ENCODE measurements at places on chromosomes 2 and 18.

DNA sequence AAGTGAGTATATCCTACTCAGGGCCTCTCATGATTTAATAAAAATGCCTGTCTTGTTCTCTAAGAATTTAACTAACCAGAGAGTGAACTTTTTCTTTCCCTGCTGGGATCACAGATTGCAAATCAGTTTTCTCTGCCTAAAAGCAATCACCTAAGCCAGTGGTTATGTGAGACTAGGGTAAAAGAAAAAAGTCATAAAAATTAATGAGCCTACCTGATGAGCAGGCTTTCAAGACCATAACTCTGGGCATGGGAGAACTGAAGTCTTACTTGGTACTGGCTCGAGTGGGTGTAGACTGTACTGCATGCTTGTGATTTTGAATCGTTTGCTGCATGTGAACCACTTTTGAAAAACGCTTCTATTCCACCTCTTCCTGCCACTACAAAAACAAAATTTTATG lies 1677.0 kb upstream of the LRRTM1 start:
- no peak for DNase-seq

- DNase-seq: peak; percentile 16
Measured at GRCh38 chr2:134217351-134217750, 36.5 kb upstream of the MGAT5 start.

- no peak for DNase-seq
Measured at GRCh38 chr2:50143822-50144575, 887.9 kb downstream of the NRXN1 start.

DNA sequence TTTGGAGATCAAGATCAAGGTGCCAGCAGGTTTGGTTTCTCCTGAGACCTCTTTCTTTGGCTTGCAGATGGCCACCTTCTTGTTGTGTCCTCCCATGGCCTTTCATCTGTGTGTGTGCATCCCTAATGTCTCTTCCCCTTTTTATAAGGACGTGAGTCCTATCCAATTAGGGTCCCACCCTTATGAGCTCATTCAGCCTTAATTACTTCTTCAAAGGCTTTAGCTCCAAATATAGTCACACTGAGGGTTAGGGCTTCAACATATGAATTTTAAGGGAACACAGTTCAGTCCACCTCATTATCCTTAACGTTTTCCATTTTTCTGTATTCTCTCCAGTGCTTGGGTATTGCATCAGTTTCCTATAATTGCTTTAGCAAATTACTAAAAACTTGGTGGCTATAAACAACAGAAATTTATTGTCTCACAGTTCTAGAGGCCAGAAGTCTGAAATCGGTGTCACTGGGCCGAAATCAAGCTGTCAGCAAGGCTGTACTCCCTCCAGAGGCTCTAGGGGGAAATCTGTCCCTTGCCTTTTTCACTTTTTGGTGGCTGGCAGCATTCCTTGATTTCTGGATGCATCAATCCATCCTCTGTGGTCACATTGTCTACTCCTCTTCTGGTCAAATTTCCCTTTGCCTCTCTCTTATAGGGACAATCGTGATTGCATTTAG lies 34.1 kb downstream of the CDC42EP3 start:
- DNase-seq: no peak

GRCh38 chr18:64275593-64276300 lies 126.9 kb upstream of the LINC00305 start:
- DNase-seq: no peak

GRCh38 chr2:154537024-154537423 lies 161.5 kb upstream of the KCNJ3 start:
- DNase-seq: no peak

DNA sequence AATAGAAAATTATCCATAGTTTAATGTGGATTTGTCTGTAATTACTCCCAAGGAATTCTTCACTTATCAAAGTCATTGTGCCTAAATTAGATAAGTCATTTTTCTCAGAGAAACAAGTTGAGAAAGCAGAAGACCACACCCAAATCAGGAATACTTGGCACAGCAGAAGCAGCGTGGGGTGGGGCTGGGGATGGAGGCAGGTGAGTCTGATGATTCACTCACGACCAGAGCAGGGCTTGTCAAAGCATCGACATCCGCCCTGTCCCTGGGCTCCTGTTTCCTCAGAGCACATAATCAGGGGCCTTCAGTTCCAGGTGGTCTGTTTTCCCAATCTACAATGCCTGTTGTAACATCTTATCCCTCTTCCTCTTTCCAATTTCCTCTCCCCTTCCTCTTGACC lies 31.5 kb upstream of the COLEC12 start:
- no peak for DNase-seq

- DNase-seq: no peak
Measured at GRCh38 chr18:58980991-58981390, 116.3 kb downstream of the ZNF532 start.

- no peak for DNase-seq
Measured at GRCh38 chr2:36338827-36339145, 16.8 kb upstream of the CRIM1 start.

DNA sequence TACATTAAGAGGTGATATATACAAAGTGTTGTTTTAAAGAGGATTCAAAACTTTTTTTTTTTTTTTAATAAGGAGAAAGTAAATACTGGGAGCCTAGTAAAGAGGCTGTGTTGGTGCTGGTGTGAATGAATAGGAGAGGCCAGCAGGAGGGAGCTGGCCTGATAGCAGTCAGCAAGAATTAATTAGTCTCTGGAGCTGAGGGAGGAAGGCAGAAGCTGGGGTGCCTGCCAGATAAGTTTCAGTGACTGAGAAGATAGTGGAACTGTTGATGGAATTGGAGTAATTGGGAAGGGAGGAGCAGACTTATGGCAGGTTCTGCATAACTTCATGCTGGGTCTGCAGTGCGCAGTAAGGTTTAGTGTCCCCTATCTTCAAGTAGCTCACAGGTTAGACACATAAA lies 36.2 kb upstream of the SNORC start:
- DNase-seq: no peak

DNA sequence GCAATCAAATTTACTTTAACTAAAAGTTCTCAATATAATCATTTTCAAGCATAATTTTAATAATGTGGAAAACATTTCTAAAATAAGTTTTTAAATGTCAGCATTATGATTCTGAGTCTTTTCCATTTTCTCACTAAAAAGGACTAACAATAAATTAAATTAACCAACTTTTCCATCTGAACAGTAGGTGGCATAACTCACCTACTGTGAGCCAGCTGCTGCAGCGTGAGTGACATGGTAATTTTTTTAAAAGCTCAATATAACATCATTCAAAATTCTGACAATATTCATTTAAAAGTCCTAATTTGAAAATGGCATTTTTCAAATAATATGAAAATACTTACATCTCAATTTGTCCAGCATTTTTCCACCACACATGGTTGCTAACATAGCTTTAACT lies 66.5 kb downstream of the DTNB start:
- DNase-seq: no peak

DNA sequence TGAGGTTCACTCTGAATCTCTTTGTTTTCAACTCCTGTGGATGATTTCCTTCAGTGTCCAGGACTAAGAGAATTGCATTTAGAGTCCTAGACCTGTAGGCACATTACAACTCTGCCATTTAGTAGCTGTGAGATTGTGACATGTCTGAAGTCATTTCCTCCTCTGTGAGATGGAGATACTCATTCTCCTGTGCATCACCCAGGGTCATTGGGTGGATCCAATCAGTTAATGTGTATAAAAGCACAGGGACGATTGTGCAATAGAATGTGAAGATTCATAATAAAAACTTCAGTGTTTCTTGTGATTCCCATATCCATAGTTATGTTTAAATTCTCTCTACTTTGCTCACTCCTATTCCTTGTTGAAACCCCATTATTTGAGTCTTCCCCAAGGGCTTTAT lies 113.6 kb downstream of the DIS3L2 start:
- no peak for DNase-seq

- no peak for DNase-seq
Measured at GRCh38 chr2:77479895-77480294, 42.3 kb downstream of the LRRTM4 start.

DNA sequence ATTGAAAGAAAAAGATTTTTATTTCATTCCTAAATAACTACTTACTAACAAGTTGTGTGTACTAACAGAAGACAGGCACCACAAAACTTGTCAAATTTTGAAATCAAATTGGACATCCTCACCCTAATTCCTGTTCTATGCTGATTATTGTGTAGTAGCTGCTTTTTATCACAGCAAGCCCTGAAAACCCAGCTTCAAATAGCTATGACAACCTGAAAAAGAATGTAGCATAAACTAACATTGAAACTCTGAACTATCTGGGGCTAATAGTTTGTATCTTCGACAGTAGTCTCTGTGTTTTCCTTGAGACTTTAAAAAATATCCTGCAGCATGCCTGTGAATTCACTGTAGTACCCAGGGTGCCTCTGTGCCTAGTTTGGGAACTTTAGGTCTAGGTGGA lies 122.6 kb downstream of the WDPCP start:
- no peak for DNase-seq

DNA sequence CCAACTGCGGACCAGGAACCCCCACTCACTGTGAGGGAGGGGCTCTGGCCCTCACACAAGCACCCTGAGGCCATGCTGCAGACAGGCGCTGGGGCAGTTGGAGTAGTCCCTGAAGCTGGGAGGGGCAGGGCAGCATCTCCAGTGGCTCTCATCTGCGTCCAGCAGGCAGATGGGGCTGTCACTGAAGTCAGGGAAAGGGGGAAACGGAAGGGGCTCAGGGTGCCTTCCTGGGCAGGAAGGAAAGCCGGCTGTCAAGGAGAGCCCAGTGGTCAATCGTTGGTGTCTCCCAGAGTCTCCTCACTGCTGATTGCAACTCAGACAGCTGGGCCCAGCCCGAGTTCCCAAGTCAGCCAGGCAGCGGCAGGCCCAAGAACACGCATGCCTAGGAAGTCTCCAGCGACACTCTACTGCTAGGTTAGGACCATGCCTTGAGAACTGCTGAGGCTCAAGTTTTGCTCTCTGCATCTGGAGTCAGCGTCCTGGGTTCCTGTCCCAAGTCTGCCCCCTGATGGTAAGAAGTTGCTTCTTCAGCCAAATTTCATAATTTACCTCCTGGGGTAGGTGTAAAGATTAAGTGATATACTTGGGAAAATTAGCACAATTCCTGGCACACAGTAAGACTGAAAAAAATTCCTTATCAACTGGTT lies 27.4 kb upstream of the NMUR1 start:
- DNase-seq: peak; percentile 45

- DNase-seq: no peak
Measured at GRCh38 chr2:82259551-82259950, 1955.0 kb upstream of the LRRTM1 start.

- DNase-seq: no peak
Measured at GRCh38 chr2:240791221-240791800, 28.7 kb downstream of the KIF1A start.

DNA sequence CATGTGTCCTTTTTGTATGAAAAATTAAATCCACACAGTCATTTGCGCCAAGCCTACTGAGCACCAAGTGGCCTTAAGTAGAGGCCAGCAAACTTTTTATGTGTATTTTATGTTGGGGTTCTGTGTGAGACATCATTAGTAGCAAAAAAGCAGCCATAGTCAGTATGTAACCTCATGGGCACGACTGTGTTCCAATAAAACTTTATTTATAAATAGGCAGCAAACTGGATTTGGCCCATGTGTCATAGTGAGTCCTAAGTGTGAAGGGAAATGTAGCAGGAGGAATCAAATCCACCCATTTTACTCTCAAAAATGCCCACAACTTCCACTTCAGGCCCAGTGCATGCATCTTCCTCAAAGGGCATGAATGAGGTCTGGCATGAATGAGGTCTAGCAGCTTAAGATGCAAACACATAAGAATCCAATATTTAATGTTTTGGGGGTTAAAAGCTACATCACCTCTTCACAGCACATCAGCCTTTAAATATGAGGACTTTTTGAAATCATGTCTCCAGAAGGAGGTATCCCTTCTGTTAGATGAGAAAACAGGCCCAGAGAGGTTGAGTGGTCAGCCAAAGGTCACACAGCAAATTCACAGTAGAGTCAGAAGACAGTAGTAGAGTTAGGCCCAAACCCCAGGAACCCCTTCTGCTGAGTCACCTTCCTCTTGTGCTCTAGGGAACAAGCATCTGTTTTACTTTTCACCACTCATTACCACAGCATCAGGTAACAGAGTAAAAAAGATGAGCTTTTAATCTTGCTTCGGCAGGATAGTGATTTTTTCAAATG lies 45.6 kb downstream of the MREG start:
- DNase-seq: no peak

DNA sequence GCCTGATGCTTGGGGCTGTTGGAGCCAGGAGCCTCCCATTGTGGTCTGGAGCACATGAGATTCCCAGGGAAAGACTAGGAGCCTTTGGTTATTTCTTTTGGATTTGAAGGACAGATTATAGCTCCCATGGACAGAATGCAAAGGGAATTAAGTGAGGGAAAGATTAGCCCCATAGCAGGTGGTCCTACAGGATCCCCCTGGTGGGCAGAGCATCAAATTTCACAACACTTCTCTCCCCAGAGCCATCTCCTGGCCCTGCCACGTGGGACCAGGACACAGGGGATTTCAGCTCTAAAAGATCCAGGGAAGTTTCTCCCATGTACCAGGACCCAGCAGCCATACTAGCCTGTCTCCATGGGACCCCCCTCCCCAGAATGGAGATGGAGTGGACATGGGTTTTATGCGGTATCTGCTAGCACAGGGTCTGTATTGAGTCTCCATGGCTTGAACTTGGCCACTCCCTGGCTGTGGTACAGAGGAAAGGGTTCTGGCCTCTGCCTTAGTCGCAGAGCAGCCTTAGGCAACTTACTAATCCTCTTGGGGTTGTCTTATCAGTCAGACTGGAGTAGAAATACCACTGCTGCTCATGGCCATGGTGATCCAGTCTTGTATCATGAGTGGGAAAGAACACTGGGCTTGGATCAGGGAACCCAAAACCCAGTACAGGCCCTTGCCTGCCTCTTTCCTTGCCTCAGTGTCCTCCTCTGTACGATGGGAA lies 6.8 kb upstream of the PLB1 start:
- no peak for DNase-seq

DNA sequence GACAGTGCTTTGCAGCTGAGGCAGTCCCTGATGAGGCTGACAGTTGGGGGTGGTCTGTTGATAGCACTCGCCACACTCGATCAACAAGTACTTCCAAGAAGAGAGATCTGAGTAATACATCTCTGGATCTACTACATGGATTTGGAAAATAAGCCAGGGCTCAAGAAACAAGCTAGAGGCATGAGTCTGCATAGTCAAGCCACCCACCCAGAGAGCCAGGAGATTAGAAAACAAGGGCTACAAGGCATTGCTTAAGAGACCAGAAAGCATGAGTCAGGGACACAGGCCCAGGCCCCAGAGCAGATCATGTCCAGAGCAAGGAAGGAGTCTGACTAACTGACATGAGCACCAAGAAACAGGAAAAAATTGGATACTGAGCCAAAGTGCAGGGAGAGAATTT lies 196.9 kb upstream of the CWC22 start:
- no peak for DNase-seq
